A549 treated with Hydrocortisone at 1 μM for 4 hours (cell line): ENCODE measurements at places on chromosomes 2 and 18. TPM values are rescaled to one million over a fixed set of nuclear protein-coding genes. Genes with fewer than 3 reads are reported as not detected.

The GTF2A1L gene
- not detected in 5 replicates for total RNA-seq

The LYPD6 gene
- total RNA-seq = 0.06 to 0.09 TPM (median 0.08 TPM) in 5 replicates

The EFR3B gene
- total RNA-seq = 8.8 to 13.1 TPM (median 9.5 TPM) in 5 replicates

The TSHZ1 gene
- total RNA-seq = 5.5 to 6.4 TPM (median 6.1 TPM) in 5 replicates

The CNRIP1 gene
- 1.7 to 2.1 TPM (median 1.8 TPM) in 5 replicates for total RNA-seq

The IL1RL2 gene
- 0.02 TPM in 1 of 5 replicates, not detected in the others for total RNA-seq

The NIFK gene
- 62.4 to 79.1 TPM (median 65.8 TPM) in 5 replicates for total RNA-seq

The NEUROD1 gene
- not detected in 5 replicates for total RNA-seq
